Caudate nucleus (tissue), 63 donors: ENCODE measurements at places on chromosomes 11 and 22.

- DNase-seq: peak; percentile 10
Observed at GRCh38 chr11:125494031-125494360, 2.1 kb downstream of the FEZ1 start.

DNA sequence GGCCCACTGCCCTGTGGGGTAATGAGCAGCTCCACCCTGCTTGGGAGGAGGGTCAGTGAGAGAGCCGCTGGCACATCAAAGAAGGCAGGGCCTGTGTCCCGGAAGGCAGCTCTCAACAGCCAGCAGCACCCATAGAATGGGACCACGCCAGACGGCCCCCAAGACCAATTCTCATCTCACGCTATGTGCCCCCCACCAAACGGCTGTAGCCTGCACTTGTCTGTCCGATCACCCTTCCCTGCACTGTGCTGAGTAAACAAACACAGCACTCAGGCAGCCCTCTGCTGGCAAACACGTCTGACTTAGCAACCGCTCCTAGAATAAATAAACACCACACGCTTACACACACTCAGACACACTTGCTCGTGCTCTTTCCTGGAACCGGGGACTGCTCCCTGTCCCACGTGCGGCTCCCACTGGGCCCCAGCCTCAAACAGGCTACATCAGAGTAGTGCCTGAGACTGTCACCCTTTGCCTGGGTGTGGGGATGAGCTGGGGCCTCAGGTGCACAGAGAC, 53.2 kb upstream of the CDON start:
- no peak for DNase-seq

- DNase-seq: no peak
Observed at GRCh38 chr22:50688448-50688847, 15.8 kb downstream of the SHANK3 start.

DNA sequence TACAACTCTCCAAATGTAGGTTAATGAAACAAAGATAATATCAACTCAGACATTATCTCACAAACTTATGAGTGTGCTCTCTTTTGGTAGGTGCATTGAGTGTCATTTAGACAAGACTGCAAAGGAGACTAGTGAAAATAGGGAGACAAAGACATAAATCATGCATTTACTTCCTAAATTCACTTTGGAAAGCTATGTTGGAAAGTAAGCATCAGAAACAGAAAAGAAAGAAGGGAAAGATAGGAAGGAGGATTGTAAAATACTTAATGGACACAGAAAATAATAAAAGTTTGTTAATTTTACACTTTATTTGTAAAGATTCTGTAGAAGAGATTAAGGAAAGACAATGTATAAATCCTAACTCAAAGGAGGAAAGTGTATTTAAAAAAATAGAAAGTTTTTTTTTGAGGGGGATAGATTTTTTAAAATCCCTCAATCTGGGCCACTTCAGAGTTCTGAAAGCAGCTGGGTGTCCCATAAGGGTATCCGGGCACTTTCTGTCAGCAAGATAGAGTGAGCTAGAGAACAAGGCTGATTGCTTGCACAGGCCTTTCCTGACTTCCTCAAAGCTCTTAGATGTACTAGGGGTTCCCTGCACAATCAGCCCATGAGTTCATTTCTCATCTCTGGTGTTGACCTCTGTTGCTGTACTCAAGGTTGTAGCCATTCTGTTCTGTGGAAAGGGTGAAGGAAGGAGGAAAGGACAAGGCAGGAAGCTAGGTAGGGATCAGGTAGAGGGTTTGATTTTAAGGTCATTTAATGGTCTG, 22.4 kb upstream of the RDX start:
- DNase-seq: no peak

DNA sequence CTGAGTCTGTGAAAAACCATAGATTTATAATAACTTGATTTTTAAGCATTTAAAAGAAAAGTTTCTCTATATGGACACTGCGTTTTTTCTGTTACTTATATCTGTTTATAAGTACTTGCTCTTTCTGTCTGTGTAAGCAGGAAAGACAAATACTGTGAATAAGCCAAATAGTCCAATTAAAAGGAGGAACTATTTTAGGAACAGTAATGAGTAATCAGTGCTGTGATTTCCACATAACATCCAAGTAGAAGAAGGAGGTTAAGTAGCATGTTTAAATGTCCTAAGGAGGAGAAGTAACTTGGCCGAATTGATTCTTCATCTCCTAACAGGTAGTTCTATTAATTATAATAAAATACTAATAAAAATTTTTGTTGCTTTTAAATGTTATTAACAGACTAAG, 40.8 kb downstream of the ZNF214 start:
- no peak for DNase-seq

DNA sequence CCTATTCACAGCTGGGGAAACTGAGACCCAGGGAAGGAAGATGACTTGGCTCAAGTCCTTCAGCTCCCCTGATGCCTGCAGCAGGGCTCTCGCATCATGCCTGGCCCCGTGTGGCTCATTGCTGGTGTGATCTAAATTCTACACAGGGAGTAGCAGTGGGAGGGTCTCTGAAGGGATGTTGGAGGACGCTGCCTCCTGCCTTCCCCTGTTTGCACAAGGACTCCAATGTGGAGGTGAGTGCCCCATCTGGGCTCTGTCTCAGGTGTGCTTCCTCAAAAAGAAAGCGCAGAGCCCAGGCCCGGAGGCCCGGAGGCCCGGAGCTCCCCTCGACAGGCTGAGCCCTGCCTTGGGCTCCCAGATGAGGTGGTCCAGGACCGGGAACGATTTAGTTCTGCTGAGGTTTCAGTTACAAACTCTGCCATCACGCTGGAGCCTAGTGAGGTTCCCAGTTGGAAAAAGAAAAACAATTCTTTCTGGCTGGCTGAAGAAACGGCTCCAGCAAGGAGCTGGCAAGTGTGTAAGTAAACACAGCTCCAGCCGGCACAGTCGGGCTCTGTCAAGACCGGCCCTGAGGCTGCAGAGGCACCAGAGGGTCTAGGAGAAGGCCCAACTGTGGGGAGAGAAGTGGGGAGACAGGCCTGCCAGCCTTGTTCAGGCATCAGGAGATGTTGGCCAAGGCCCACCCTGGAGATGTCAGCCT, 49.8 kb downstream of the NAT10 start:
- no peak for DNase-seq

GRCh38 chr22:40422558-40423309, 52.3 kb downstream of the SGSM3 start:
- DNase-seq: no peak

DNA sequence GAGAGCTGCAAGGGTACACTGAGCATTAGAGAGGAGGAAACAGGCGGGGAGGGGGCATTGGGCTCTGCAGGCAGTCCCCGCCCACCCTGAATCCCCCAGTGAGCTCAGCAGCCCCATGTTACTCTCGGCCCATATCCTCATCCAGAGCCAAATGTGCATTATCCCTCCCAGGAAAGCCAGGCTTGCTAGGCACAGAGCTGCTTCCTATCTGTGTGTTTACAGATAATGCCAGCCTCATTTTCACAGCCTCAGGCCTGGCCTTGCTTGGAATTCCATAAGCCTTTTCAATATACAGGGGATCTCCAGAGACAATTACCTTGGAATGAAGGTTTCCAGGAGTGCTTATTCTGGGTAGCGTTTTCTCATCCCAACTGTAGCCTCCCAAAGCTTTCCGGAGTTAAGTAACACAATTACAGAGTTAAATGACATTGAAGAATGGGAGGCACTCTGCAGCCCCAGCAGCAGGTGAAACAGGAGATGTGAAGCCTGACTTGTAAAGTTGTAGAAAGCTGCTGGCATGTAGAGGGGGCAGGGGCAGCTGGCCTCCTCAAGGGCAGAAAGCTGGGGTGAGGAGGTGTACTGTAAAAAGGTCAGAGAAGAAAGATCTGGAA, 91.5 kb upstream of the TBCEL start:
- DNase-seq: no peak

DNA sequence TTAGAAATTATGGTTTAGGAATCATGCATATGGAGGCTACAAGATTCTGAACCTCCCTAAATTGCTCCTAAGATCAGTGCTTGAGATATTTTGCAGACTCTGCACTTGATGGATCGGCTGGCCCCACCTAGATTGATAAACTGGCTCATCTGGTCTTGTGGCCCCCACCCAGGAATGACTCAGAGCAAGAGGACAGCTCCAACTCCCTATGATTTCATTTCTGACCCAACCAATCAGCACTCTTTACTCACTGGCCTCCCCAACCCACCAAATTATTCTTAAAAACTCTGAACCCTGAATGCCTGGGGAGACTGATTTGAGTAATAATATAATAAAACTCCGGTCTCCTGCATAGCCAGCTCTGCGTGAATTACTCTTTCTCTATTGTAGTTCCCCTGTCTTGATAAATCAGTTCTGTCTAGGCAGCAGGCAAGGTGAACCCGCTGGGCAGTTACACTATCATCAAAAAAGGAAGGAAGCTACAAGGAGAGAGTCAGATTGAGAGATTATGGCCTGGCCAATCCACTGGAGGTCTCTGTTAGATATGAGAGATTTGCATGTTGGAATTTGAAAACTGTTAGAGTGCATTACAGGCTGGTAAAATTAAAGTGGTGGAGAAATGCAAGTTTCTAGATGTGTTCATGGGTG, 245.8 kb downstream of the CSNK2A3 start:
- DNase-seq: no peak

GRCh38 chr11:134270250-134270714, 5.9 kb upstream of the GLB1L3 start:
- DNase-seq: no peak

DNA sequence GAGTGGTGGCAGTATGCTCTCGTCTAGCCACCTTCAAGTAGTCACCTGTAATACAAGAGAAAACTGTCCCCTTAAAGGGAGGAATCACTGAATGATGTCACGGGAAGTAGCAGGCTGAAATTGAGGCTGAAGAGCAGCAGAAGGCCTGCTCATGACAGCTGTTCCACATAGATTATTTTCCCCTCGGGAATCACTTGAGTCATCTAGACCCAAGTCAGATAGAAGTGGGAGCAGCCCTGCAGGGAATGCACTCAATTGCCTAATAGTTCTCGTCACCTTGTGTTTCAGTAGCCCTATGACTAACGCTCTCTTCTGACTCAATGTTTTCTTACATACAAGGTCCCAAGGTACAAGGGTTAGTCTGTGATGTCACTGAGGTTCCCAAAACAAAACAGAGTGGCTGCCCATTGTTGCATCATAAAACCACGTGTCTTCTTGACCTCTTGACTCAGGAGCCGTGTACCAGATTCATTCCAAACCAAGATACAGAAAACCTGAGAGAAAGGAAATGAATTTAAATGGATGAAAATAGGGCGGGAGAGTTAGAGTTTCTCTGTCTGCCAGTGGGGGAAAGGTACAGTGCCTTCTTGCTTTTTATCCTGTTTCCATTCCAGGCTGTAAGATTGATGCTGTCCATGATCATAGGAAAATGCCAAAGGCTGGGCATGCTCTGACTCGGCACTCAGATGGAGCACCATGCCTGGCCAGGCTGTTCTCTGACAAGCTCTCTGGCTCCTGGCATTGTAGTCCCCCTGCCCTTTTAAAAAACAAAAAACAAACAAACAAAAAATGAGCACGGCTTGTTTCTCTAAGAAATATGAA, 21.6 kb upstream of the C11orf96 start:
- DNase-seq: no peak

GRCh38 chr11:71525938-71526495, 1.1 kb upstream of the KRTAP5-7 start:
- DNase-seq: no peak

DNA sequence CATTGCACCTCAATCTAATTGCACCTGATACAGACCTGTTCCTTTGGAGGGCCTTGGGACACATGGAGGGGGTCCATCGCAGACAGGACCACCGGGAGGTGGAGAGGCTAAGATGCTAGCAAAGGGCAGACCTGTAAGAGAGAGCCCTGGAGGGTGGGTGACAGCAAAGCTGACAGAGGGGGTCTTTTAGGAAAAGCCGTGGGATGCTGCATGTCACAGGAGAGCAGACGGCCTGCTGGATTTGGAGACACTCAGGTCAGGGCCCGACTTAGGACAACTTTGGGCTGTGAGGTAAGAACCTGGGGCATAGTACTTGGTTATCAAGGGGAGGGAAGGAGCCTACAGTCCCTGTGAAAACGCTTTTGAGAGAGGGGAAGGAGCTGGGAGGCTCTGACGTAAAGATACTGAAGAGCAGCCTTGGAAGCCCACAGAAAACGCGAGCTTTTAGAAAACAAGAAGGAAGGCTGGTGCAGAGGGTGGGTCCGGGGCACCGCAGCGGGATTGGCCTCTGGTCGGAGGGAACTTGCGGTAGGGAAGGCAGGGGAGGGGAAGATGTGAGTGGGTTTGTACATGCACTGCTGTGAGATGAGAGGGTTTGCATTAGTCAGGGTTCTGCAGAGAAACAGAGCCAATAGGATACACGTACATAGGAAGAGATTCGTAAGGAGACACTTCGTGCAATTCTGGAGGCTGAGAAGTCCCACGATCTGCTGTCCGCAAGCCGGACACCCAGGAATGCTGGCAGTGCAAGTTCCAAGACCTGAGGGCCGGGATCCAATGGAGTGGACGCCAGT, 868.5 kb downstream of the TBC1D22A start:
- DNase-seq: no peak
